Retina (tissue), 1 donor: ENCODE measurements at places on chromosomes 6 and 20.

DNA sequence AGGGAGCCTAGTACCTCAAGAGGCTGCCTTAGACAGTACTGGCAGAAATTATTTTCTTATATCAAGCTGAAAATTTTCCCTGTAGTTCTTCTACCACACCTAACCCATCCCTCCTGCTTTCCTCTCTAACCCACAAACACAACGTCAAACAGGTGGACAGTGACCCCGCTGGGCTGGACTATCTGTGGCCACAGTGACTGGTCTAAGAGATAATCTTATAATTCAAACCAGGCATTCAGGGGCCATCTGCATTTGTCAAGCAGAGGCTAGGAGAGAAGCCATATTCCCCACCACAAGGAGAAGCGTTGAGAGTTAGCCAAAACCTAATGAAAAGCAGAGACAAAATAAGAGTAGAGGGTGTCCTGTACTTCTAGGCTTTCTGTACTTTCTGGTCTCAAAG is 8.2 kb downstream of the HDDC2 start:
- no peak for DNase-seq

DNA sequence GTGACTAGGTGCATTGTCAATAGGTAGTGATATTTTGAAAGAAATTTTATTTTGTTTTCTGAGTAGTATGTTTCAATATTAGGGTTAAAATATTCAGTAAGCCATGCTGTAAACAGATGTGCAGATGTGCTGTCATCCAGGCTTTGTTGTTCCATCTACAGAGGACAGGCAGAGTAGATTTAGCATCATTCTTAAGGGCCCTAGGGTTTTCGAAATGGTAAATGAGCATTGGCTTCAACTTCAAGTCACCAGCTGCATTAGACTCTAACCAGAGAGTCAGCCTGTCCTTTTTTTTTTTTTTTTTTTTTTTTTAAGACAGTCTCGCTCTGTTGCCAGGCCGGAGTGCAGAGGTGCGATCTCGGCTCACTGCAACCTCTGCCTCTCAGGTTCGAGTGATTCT is 27.1 kb upstream of the BACH2 start:
- no peak for DNase-seq

- no peak for DNase-seq
Observed at GRCh38 chr6:154916857-154917256, 78.3 kb upstream of the TIAM2 start.

DNA sequence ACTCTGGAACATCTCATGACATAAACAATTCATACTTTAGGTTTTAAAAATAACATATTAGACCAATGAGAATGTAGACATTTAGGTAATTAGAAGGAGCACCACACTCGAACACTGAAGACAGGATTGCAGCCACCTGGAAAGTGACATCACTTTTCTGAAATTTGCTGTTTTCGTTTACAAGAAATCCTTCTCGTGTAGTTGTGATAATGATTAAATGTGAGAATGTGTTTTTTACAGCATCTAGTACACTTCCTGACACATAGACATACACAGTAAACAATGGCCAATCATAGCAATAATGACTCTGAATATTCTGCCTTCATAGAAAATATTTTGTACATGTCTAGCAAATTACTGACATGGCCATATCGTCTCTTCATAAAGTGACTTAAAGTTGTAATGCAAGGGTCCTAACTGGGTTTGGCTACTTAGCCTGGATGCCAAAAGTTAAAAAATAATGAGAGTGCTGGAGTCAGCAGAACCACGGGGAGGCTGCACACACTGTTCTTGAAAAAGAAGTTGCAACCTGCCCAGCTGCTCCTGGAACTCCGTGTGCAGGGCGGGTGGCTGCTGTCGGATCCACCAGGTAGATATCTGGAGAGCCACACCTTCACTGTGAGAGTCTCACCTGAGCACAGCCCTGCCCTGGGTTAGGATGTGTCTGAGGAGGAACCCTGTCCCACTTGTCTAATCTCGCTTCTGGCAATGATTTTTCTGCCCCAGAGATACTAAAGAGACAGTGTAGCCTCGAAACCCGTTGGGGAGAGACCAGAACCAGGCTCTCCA is 212.9 kb downstream of the QKI start:
- no peak for DNase-seq

DNA sequence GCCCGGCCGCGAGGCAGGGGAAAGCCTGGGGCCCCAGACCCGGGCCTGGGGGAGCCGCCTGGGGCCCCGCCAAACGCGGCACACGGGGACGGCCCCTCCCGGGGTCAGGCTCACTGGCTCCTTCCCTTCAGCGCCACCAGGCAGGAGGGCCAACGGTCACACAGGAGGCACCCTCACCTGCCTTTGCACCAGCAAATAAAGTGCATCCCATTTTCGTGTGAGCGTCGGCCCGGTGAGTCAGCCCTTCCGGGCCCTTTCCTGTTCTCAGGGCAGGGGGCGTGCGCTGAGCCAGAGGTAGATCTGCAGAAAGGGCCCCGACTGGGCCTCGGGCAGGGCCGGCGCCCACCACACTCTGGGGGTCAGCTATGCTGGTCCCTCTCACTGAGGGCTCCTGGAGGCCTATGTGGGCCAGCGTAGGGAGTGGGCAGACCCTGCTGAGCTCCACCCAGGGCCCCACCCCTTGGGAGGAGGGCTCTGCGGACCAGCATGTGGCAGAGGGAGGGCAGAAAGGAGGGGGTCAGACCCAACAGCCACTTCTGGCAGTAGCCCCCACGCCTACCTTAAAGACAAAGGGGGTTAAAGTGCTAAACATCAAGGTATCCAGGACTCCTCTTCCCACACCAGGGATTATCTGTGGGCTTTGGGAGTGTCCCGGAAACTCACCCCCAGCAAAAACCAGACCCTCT is 931 bp upstream of the UCKL1 start:
- DNase-seq, result peak; percentile 61

- DNase-seq, result no peak
Observed at GRCh38 chr20:57195469-57196100, 70.9 kb downstream of the BMP7 start.

DNA sequence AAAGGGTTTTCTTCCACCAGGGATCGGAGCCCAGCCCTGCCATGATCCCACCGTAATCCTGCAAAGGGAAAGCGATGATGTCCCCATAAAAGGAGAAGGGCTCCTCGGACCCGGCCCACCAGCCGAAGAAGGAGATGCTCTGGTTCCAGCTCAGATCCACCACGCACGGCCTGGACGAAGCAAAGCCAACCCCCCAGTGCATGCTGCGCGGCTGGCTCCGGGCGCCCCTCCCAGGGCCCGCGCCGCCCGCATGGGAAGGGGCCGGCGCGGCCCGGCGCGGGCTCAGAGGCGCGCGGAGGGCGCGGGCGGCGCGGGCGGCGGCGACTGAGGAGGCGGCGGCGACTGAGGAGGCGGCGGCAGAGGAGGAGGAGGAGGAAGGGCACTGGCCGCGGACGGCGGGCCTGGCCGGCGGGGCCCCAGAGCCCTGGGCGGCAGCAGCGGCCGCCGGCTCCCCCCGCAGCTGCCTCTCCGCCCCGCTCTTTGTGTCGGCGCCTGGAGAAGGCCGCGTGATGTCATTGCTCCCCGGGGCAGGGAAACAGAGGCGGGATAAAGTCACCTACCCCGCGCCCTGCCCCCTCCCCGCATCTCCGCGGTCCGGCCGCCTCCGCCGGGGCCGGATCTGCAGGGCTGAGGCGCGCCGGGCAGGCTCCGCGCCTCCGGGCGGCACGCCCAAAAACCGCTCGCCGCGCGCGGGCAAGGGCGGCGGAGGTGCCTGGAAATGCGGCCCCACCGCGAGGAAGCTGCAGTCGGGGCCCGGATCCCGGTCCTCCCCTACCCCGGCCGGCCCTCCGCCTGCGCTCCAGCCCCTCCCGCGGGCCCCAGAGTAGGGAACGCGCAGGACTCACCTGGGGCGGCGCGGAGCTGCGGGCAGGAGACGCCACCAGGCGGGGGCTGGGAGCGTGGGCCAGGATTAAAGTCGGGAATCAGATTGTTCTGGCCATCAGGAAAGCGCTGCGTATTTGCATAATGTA is at the start of gene FAXC:
Gene FAXC (minus strand): TSS at position 504 of the 971 bp plus-strand sequence. CDS start 302 bp downstream, at position 202.
- peak; percentile 80 for DNase-seq

DNA sequence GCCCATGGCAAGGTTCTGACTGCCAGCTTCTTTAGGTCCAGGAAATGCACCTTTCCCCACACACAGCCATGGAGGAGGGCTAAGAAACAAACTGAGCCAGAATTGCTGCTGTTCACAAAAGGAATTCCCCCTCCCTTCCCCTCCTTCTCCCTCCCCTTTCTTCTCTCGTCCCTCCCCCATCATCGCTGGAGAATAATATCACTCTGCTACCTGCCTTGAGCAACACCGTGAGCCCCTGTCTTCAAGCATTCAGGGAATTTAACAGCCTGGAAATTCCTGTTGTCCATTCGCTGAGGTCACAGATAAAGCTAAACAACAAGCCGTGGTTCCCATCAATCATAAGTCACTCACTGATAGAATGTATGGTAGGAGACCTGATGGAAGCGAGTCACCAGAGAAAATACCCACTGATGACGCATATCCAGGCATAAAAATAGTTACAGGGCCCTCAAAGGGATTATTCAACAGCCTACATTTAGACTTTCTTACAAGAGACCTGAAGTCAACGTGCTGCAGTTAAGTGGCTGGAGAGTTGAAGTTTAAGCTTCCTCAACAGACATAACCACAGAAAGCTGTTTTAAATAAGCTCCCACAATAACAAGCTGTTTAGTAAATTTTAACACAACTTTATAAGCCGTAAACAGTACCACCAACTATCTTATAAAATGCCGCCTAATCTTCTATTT is 59.7 kb downstream of the HIVEP2 start:
- DNase-seq, result peak; percentile 58

GRCh38 chr6:110864824-110865223 is 9.8 kb upstream of the AMD1 start:
- DNase-seq, result no peak

- DNase-seq, result no peak
Observed at GRCh38 chr20:10863337-10864060, 189.7 kb upstream of the JAG1 start.

DNA sequence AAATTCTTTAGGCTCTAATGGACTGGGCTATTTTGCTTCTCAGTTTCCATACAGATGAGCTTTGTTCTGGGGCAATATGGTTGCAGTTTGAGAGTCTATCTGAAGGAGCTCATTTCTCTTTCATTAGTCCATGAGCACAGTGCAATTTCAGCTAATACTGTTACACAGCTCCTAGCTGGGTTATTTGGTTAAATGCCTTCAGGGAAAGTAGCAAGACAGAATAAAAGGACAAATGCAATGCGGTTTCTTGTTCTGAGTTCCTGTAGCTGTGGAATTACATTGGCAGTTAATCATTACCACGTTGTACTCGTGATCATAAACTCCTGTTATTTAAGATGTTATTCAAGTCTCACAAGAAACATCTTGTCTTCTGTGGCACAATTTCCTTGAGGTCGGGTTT is 127.7 kb downstream of the BFSP1 start:
- no peak for DNase-seq

GRCh38 chr6:1306133-1306532 is 5.8 kb upstream of the FOXQ1 start:
- DNase-seq, result no peak

DNA sequence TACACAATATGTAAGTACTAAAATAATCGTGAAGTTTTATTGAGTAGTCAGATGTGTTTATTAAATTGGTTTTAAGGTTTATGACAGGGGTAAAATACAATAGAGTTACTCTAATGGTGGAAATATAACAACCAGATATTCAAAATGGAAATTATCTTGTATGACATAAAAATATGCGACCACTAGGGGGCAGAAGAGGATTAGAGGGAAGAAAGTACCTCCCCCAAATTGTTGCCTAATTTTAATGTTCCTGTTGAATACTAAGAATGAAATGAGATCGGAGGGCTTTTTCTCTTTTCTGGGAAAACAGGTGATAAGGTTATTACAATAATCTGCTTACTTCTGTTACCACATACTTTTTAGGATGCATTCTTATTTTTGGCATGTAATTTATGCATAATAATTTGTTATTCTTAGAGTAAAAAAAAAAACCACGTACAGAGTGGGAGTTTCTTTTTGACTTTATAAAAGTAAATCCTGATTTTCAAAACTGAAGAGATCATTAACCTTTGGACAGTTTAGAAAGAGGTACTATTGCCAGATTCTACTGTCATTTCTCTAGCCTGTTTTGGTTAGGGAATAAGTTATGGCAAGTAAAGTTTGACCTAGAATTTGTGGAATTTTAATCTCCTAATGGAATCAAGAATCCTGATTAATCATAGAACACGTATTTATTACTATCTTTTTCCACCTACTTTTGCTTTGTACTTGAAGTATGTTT is 159.2 kb downstream of the CD109 start:
- peak; percentile 9 for DNase-seq

- no peak for DNase-seq
Observed at GRCh38 chr6:47366335-47366890, 56.7 kb upstream of the TNFRSF21 start.

- DNase-seq, result peak; percentile 88
Observed at GRCh38 chr6:45663251-45664221, 285.8 kb upstream of the SUPT3H start.
